Caki2 (cell line): ENCODE measurements at places on chromosomes 6 and 20.

DNA sequence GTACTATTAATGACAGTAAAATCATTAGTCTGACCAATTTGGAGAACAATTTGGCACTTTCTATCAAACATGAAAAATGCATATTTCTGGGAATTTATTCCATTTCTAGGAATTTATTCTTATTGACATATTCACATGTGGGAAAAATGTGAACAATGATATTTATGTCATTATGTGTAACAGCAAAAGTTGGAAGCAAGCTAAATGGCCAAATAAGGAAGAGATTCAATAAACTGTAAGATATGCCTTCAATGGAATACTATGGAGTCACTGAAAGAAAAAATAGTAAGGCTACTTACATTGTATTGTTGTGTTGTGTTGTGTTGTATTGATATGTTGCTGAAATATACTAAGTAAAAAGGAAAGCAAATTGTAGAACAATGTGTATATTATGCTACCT lies 100.5 kb upstream of the EDN1 start:
- DNase-seq = no peak

- DNase-seq = no peak
Measured at GRCh38 chr6:117607511-117607910, 5.2 kb upstream of the GOPC start.

DNA sequence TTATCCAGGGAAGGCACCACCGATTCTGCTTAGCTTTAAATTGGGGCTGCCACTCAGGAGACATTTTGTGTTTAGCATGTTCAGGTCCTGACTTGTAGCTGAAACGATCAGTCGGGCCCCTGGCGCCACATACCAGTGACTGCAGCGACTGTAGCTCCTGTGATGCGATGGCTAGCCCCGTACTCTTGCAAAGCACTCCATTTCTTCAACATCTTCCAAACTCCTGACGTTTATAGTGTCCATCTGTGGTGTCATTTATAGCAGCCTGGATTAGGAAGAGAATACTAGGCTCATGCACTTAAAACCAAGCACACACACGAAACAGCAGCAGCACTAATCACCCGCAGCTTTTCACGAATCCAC lies 13.0 kb downstream of the POU3F2 start:
- no peak for DNase-seq

DNA sequence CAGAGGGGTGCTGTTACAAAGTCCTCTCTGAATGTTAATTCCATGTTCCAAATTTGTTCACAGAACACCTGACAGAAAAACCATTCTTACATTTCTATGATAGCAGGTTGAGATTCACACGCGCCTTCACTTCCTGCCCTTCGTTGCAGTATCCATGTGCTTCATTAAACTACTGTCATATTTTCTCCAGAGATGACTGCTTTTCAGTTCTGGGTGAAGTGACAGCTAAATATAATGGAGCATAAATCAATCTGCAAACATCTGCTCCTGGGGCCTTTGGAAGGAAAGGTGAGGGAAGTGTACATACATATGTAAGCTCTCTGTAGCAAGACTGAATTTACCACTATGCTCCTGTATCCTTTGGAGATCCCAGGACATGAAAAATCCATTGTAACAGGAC lies 750.2 kb downstream of the HDGFL1 start:
- DNase-seq = no peak

DNA sequence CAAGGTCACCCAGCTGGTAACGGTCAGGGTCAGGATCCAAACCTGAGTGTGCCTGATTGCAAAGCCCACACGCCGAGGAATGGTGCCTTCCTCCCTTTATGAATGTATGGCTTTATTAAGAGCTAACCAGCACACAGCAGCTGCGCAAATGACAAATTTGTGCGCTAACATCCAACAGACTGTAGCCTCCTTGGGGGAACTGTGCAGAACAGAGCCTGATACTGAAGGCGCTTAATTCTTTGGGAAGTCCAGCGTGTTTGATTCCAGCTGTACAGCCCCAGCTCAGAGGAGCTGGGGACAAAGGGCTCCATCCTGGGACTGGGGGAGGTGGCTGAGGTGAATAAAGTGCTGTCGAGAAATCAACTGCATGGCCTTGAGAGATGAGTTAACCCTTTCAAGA lies 75.7 kb upstream of the JARID2 start:
- no peak for DNase-seq

DNA sequence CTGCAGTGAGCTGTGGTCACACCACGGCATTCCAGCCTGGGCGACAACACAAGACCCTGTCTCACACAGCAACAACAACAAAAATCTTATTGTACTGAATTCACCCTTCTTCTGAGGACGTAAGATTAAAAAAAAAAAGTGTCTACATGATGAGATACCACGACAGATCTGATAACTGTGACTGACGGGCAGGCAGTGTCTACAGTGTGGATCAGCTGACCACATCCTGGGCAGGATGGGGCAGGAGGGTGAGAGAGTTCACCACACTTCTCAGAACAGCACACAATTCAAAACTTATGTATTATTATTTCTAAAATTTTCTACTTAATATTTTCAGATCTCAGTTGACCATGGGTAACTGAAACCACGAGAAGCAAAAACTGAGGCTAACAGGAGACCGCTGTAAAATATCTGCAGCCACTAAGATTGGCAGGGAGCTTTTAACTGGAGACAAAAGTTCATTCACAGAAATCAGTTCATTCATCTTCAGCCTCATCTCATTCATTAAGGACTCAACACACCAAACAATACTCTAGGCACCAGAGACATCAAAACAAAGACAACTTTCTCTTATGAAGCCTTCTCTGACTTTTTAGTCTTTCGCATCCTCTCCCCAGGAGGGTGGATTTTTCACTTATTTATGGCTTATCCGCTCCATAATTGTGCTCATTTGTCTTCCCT lies 15.7 kb upstream of the NHSL1 start:
- DNase-seq = no peak

DNA sequence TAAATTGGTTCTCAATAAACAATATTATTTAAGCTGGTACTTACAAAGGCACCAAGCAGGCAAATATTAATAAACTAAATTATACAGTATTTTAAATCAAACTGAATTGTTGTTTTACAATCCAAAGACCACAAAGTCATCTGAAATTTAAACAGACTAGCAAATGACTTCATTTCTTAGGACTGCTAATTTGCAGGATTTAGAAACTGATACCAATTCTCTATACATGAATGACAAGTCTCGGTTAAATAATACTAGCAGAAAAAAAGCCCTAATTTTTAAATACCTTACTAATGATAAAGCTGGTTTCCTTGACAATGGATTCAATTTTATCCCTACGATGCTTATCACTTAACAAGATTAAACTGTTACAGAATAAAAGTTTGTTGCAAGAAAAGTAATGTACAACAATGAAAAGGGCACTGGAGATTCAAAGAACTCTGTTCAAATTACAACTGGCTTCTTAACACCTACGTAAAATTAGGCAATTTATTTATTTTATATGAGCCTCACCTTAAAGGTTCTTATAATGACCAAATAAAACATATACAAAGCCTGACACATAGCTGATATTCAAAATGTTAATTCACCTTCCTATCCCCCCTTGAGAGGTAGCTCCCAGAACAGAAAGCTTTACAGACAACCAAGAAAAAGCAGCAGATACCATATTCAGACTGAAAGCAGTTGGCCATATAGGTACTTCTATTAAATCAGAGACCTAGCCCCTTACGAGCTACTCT lies 33.1 kb downstream of the HBS1L start:
- no peak for DNase-seq

GRCh38 chr20:4978050-4978918 lies 23.0 kb downstream of the SLC23A2 start:
- peak; percentile 49 for DNase-seq

DNA sequence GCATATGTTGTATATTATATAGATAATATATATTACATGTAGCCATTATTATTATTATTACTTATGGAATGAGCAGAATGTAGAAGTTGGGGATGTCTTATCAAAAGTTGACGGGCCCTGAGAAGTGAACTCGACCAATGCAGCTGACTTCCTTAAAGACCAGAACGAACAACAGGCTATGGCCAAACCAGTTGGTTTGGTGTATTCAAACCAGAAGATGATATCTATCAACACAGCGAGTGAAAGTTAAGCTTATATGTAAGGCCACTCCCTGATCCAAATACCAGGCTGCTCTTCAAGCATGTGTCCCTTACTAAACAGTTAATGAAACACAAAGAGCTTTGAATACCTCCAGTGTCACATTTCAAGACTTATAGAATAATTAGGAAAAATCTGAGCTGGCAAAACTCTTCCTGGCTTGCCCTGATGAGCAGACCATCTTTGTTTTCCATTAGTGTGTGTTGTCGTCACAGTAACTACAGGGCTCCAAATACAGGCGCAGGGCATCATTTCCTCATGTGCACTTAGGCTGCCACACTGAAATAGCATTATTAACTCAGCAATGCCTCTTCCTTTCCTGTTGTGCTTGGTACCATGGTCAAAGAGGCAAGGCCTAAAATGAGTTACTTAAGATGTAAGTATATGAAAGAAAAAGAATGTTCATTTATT lies 6.6 kb downstream of the FILIP1 start:
- DNase-seq = no peak

GRCh38 chr6:133130863-133131262 lies 110.3 kb upstream of the EYA4 start:
- peak; percentile 76 for DNase-seq

GRCh38 chr6:84052204-84052882 lies 18.8 kb downstream of the MRAP2 start:
- no peak for DNase-seq

- DNase-seq = no peak
Measured at GRCh38 chr6:130507666-130508028, 141.8 kb downstream of the TMEM200A start.

GRCh38 chr6:44342489-44342888 lies at the start of gene SPATS1:
Gene SPATS1, plus strand, starts transcription at chr6:44342650. Its CDS starts 446 bp downstream, at chr6:44343096.
- DNase-seq = no peak

GRCh38 chr20:10462516-10462915 lies 27.4 kb downstream of the SLX4IP start:
- DNase-seq = no peak

- DNase-seq = no peak
Measured at GRCh38 chr6:21166754-21167153, 426.8 kb upstream of the SOX4 start.

- no peak for DNase-seq
Measured at GRCh38 chr20:54170963-54171362, 2.8 kb downstream of the CYP24A1 start.

GRCh38 chr20:10388597-10388996 lies 45.4 kb downstream of the MKKS start:
- no peak for DNase-seq

GRCh38 chr6:167951781-167952511 lies 45.5 kb upstream of the KIF25 start:
- no peak for DNase-seq

DNA sequence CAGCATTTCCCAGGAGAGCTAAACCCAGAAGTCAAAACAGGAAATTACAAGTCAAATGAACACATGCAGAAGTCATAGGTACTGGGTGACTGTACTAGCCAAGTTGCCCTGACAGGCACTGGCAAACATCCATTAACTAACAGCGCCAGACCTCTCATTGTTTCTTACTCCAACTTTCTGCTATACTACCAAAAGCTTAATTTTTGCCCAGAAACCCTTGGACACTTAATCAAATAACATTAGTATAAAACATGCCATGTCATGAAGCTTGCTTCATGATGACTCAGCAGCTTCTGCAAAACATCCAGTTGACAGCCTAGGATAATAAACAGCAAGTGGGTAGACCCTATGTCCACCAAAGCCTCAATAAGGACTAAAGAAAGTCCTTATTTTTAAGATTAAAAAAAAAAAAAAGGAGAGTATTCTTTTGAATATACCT lies 3.5 kb downstream of the NUP153 start:
- DNase-seq = peak; percentile 68

GRCh38 chr20:17026346-17026745 lies 200.5 kb upstream of the PCSK2 start:
- DNase-seq = no peak
